Tongue (tissue), 3 donors: ENCODE measurements at places on chromosomes 6 and 20.

DNA sequence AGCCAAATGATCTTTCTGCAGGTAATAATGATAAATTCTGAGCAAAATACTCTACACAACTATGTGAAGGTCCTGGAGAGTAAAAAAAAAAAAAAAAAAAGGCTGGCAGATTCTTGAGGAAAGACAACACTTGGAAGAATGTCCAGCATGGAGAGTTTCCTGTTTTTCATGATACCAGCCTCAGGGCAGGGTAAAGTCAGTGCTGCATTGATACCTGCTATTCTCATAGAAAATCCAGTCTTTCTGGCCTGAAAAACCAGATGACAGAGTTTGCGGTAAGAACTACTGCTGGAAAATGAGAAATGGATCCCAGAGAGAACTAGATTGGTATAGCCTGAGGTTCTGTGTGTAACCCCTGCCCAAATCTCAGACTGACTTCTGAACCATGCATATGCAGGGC is 89.1 kb downstream of the AFG1L start:
- DNase-seq, result peak; percentile 18

DNA sequence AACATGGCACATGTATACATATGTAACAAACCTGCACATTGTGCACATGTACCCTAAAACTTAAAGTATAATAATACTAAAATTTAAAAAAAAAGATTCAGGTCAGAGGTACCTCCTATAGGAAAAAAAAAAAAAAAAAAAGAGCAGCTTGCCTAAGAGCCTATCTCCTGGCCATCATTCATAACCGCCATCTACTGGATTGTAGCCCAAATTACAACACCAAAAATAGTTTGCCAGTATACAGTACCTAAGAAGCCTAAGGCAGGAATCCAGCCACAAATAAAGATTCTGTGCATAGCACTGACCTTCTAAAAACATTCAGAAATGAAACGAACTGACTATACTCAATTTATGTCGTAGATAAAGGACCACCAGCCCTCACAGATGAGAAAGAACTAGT is 438.4 kb upstream of the ADGRB3 start:
- no peak for DNase-seq

DNA sequence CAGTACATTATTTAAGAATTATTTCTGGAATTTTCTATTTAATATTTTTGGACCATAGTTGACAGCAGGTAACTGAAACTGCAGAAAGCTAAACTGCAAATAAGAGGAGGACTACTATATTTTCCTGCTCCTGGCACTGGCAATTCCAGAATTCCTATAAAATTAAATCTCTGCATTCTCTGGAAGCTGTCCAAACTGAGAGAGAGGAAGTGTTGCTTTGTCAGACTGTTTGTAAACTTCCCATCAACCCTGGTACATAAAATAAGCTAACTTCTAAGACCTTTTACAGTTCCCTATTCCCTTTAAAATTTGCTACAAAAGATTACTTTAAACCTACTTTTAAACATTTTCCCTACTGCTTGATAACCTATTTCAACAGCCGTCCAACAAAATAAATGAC is 196.1 kb upstream of the RUNX2 start:
- DNase-seq, result peak; percentile 8

DNA sequence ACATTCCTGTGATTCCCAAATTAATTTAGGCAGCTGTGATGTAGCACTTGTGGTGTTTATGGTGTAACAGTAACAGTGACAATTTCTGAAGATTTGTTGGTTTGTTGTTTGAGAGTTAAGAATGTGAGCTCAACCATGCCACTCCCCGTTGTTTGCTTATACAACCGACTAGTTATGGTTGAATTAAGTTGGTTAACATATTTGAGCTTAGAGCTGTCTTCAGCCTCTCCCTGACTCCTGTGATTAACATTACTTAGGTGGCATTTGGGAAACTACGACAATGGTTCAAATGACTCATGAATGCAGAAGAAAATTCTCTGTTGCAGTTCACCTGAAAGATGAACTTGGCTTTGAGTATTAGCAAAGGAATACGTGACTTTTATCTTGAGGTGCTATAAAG is 35.9 kb upstream of the PRL start:
- no peak for DNase-seq

DNA sequence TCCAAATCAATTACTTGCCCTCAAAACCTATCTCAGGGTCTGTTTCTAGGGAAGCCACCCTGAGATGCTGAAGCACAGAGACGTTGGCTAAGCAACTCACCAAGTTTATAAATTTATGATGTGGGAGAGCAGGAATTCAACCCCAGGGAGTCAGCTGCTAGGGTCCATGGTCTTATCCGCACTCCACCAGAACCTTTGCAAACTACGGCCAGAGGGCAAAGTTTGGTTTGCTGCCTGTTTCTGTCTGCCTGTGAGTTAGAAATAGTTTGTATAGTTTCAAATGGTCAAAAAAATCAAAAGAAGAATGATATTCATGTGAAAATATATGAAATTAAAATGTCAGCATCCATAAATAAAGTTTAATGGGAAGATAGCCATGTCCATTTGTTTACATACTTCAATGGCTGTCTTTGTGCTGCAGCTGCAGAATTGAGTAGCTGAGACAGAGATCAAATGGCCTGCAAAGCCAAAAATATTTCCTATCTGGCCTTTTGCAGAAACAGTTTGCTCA is 83.7 kb upstream of the ZFP64 start:
- peak; percentile 38 for DNase-seq

DNA sequence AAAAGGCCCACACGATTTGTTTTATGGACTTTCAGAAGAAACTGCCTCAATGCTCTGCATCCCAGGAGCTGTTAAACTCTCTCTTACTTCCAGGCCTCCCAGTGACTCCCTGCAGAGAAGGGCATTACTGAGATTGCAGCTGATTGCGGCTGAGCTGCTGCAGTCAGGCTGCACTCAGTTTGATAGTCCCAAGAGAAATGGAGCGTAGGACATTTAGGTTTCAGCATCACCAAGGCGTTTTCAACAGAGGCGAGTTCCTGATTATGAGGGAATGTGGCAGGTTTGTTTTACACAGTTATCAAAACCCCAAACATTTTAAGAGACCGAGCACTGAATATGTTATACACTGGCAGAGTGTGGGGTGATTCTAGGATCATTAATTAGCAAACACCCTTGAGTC is 145.6 kb downstream of the TBX18 start:
- no peak for DNase-seq

DNA sequence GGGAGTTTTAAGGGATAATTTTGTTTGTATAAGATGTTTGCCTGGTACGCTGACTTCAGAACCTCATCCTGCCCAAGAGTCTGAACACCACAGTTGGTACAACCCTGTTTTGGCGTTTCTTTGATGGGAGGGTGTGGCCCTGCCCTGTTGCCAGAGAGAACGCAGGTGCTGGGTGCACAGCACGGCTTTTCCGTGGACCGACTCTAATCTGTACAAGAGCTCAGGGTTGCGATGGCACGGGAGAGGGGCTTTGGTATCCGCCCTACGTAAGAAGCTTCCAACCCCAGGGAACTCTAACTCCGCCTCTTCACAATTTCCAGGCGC is 1.3 kb downstream of the CYP24A1 start:
- DNase-seq, result peak; percentile 52

- DNase-seq, result peak; percentile 62
Observed at GRCh38 chr6:72760114-72760793, 138.4 kb downstream of the KCNQ5 start.

- peak; percentile 21 for DNase-seq
Observed at GRCh38 chr6:32825966-32826365, 9.2 kb upstream of the HLA-DOB start.

GRCh38 chr6:98067375-98067774 is 767.0 kb upstream of the POU3F2 start:
- no peak for DNase-seq

- DNase-seq, result no peak
Observed at GRCh38 chr6:97689078-97689754, 406.2 kb upstream of the MMS22L start.

DNA sequence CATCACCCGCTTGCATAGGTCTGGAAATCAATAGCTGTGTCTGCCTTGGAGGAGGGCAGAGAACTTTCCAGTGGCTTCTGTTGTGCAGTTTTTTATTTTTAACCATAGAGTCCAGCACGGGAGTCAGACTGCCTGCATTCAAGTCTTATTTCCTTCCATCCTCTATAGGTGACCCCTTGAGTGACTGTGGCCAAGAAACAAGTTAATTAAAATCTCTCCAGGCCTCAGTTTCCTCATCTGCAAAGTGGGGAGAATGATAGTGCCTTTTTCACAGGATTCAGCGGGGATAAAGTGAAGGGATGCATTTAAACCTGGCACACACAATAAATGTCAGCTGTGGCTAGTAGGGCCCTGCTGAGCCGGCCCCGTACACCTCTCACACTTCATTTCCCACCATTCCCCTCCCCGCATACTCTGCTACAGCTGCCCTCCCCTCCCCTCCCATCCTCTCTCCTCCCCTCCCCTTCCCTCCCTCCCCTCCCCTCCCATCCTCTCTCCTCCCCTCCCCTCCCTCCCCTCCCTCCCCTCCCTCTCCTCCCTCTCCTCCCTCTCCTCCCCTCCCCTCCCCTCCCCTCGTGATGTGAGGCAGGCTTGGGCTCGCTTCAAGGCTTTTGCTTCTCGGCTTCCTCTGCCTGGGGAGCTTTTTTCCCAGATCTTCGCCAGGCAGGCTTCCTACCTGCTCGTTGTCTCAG is 150.5 kb downstream of the TFAP2C start:
- no peak for DNase-seq

DNA sequence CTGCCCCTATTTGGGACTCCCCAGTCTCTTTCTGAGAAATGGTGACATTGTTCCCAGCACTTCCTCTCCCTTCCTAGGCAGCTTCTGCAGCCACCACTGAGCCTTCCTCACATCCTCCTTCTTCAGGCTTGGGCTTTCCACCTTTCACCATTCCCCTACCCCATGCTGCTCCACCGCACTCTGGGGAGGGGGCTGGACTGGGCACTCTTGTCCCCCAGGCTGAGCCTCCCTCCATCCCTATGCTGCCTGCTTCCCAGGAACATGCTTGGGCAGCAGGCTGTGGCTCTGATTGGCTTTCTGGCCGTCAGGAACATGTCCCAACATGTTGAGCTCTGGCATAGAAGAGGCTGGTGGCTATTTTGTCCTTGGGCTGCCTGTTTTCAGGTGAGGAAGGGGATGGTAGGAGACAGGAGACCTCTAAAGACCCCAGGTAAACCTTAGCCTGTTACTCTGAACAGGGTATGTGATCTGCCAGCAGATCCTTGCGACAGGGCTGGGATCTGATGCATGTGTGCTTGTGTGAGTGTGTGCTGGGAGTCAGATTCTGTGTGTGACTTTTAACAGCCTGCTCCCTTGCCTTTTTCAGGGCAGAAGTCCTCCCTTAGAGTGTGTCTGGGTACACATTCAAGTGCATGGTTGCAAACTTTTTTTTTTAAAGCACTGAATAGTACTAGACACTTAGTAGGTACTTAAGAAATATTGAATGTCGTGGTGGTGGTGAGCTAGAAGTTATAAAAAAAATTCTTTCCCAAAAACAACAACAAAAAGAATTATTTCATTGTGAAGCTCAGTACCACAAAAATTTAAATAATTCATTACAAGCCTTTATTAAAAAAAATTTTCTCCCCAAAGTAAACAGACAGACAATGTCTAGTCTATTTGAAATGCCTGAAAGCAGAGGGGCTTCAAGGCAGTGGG is 2.1 kb upstream of the CDKN1A start:
- peak; percentile 29 for DNase-seq

GRCh38 chr6:153099636-153100035 is 31.4 kb downstream of the RGS17 start:
- DNase-seq, result no peak

DNA sequence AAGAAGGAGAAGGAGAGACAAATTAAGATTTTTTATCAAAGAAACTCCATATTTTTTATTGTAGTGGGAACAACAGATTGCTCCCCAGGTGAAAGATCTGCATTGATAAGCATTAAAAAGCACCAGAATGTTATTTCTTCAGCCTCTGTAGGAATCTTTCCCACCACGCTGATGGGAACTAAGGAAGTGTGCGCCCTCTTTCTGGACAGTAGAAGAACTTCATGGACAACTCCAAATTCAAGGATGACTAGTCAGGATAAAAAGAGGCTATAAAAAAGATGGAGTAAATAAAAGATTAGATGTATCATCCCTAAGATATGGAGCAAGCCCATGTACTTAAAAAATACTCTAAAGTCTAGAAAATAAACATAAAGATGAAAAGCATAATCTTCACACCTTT is 45.8 kb upstream of the PAK5 start:
- no peak for DNase-seq

GRCh38 chr20:39070484-39071231 is 108.5 kb downstream of the DHX35 start:
- DNase-seq, result no peak

GRCh38 chr20:51622004-51622874 is 79.7 kb upstream of the NFATC2 start:
- DNase-seq, result no peak

GRCh38 chr20:48619126-48620101 is 208.4 kb downstream of the PREX1 start:
- peak; percentile 48 for DNase-seq

DNA sequence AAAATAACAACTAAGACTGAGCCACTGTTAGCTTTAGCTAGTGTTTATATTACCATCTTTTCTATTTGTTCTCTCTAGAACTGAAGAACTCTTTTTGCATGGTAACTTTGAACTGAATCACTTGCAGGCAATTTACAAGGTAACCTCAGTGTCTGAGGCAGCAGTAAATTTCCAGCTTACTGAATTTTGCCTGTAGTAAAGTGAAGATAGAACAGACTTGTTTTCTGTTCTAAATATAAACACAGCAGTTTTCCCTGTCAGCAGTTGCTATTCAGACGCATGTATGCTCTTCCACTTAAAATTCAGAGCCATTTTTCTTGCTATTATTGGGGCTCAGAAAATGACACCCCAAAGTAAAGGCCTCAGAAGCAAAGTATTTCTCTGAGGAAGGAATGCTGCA is 974.0 kb upstream of the GJE1 start:
- DNase-seq, result no peak

- peak; percentile 30 for DNase-seq
Observed at GRCh38 chr20:33909331-33909921, 84.3 kb upstream of the RALY start.

- peak; percentile 98 for DNase-seq
Observed at GRCh38 chr6:26033085-26033940, 53.9 kb upstream of the HFE start.

DNA sequence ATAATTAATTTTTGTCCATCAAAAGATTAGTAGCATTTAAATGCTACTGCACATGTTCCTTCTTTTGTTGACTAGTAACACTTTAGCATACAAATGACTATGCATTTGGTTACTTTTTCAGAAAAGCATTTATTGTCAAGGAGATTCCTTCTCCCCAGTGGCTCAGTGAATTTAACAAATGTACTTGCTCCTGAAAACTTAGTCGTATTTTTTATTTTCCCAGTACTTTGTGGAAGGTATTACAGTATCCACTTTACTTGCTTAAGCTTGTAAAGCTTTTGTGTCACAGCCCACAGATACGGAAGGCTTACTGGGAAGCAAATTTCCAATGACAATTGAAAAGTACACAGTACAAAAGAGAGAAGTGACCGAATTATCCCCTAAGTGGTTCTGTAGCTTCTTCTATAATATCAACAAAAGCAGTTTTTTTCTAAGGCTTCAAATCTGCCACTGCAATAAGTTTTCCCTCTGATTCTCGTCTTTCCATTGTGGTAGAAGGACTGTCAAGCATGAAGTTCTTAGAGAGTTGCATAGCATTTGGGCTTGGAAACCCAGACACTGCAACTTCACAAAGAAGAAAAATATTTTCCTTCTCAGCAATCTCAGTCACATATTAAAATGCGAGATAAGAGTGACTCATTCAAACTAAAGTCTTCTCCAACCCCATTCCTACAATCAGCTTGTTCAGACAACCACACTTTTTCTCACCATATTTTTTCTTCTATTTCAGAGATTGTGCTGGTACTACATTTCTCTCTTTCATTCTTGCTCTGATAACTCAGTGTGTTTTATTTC is 431.2 kb downstream of the GRIK2 start:
- no peak for DNase-seq

- DNase-seq, result no peak
Observed at GRCh38 chr20:32767418-32768198, 5.4 kb downstream of the DNMT3B start.
